ENCODE measurements at places on chromosomes 7 and 10. TPM values are rescaled to one million over a fixed set of nuclear protein-coding genes. Genes with fewer than 3 reads are reported as not detected.

The OR9A2 gene
- not detected for polyA plus RNA-seq

The MACC1 gene
- polyA plus RNA-seq: not detected

The ECHDC3 gene
- polyA plus RNA-seq: 0.14 TPM

The PLEKHS1 gene
- not detected for polyA plus RNA-seq

The RBAK gene
- polyA plus RNA-seq: 3.1 TPM

The SUGCT gene
- 0.80 TPM for polyA plus RNA-seq

The ZNF488 gene
- not detected for polyA plus RNA-seq
